Activated naive CD4-positive, alpha-beta T cell treated with anti-CD3 and anti-CD28 coated beads, Interleukin-2, amount 10 ng/mL, durations not matched to agents 7 days and 5 days (primary cell): ENCODE measurements at places on chromosomes 4 and X.

DNA sequence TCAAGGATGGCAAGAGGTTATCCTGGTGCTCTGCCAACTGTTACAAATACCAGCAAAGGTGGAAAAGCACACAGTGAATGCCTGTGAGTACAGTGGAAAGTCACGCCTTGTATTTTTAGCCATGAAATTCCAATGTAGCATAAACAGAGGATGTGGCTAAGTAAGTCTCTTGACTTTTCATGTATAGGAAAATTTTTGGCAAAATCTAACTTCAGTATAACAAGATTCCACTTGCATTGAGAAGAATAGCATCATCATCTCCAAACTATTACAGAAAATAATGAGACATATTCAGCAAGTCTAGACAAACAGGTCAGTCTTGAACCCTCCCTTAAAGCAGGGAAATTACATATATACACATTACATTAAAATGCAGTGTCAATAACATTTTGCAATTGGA, 7.9 kb downstream of the SLC10A6 start:
- DNase-seq = no peak

- no peak for DNase-seq
Measured at GRCh38 chrX:53211391-53211978, 13.5 kb downstream of the KDM5C start.

DNA sequence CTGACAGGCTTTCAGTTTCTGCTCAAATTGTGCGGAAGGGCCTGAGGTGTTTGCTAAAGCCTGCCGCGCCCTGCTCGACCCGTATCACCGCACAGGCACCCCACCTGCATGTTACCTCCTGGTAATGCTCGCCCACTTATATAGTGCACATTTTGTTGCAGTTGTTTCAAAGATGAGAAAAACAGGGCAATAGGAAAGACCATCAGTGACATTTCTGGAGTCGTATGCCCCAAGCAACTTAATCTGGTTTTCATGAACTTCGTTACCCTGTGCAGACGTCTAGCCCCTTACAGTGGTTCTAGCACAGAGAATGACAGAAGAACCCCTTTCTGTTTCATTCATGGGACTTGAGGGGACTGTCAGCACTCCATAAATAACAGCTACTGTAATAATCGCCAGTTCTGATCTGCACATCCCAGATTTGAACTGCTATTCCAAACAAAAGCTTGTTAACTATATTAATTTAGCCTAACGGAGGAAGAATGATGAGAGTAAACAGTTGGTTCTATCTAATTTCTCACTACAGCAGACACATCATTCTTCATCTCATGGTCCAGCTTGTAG, 940 bp upstream of the DCTD start:
- DNase-seq = no peak

DNA sequence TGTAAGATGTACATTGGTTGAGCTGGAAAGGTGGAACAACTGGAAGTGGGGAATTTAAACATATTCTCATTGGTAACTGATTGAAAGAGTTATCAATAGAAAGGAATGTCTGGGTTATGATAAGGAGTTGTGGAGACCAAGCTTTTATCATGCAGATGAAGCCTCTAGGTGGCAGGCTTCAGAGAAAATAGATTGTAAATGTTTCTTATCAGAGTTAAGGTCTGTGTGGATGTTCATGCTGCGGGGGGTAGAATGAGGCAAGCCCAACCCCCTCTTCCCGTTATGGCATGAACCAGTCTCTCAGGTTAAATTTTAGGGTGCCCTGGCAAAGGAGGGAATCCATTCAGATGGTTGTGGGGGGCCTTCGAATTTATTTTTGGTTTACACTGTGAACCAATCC, 16.0 kb downstream of the ARSD start:
- no peak for DNase-seq

- no peak for DNase-seq
Measured at GRCh38 chr4:19494961-19495360, 756.7 kb upstream of the SLIT2 start.

- peak; percentile 54 for DNase-seq
Measured at GRCh38 chr4:17347445-17347844, 164.4 kb downstream of the QDPR start.

GRCh38 chr4:82779032-82779431, 19.6 kb downstream of the SCD5 start:
- no peak for DNase-seq

- DNase-seq = no peak
Measured at GRCh38 chrX:133956570-133957340, 28.6 kb downstream of the GPC3 start.

- DNase-seq = no peak
Measured at GRCh38 chr4:113077575-113077974, 28.1 kb downstream of the ANK2 start.

DNA sequence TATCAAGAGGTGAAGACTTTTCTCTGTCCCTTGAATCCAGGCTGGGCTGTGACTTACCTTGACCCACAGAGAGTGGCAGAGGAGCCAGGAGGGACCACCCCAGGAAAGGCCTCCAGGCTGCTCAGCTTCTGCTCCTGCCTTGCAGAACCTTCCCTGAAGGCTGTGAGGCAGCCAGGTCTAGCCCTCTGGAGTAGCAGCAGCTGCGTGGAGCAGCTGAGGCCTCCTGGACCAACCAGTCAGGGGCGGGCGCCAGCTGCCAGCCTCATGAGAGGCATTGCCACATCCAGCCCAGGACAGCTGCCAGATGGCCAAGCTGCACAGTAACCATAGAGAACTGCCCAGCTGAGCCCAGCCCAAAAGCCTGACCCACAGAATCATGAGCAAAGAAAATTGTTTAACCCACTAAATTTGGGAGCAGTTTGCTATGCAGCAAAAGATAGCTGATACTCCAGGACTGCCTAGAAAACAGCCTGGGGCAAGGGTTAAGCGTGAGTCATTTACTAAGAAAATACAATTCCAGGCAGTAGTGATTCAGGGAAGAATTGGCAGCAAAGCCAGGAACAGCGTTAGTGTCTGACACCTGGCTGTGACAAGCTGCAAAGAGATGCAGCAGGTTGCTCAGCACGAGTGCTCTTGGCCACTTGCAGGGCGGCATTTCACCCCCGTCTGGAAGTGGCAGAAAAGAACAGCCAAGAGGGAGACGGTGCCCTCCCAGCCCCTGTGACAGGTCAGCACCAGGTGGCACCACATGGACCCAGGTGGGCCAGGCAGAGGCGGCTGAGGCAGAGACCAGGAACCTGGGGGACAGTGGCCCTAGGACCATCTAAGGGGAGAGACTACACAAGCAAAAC, 14.7 kb upstream of the PDE6B start:
- no peak for DNase-seq

DNA sequence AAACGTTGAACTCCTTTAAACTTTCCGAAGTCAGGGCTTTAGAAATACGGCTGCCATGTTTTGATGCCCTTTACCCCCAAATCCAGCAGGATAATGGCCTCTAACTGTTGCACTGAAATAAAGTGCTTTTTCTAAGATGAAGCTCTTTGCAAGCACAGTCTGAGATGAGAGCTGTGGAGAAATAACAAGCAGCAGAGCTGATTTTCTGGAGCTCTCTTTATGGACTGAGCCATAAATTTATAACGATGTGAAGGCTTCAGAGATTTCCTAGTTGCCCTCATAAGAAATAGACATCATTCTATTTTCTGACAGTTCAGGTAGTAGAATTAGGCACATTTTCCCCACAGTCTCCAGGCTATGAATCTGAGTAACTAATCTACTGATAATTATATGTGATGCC, 567.3 kb downstream of the PDHA2 start:
- no peak for DNase-seq

DNA sequence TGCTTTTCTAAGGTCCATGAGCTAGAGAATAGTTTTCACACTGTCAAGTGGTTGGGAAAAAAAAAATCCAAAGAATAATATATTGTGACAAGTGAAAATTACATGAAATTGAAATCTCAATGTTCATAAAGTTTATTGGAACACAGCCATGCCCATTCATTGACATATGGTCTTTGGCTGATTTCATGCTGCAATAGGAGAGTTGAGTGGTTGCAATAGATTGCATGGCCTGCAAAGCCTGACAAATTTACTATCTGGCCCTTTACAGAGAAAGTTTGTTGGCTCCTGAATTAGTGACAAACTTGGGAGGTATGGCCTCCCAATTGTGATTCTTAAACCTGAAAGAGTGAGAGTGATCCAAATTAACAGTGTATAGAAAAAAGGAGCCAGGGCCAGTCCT, 115.5 kb upstream of the FAM9C start:
- DNase-seq = no peak

DNA sequence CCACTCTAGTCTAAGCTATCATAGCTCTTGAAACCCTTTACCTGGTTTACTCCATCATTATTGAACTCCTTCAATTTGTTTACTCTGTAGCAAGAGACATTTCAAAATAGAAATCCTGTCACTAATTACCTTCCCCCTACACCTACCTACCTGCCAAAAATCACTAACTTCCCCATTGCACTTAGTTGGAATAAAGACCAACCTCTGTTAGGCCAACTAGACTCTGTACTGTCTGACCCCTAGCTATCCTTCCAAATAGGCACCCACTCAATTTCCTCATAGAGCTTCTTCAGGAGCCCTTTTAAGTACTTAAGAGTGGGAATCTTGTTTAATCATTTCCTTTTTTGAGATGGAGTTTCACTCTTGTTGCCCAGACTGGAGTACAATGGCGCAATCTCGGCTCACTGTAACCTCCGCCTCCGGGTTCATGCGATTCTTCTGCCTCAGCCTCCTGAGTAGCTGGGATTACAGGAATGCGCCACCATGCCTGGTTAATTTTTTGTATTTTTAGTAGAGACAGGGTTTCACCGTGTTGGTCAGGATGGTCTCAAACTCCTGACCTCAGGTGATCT, 8.9 kb upstream of the CDKL2 start:
- no peak for DNase-seq

DNA sequence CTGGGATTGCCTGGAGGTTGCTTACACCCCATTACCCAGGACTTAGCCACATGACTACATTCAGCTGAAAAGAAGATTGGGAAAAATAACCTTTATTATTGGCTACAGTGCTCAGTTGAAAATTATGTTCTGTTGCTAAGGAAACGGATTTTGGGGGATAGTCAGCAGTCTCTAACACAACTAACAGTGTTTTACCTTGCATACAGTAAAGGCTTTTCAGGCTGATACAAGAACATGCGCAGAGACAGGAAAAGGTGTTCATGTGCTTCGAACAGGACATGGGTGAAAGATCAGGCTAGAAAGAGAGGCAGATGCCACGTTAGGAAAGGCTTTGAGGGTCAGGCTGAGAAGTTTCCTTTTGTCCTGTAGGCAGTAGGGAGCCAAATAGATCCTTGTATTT, 14.8 kb upstream of the RHOH start:
- no peak for DNase-seq

GRCh38 chrX:997631-998137, 214.8 kb downstream of the CRLF2 start:
- DNase-seq = no peak

DNA sequence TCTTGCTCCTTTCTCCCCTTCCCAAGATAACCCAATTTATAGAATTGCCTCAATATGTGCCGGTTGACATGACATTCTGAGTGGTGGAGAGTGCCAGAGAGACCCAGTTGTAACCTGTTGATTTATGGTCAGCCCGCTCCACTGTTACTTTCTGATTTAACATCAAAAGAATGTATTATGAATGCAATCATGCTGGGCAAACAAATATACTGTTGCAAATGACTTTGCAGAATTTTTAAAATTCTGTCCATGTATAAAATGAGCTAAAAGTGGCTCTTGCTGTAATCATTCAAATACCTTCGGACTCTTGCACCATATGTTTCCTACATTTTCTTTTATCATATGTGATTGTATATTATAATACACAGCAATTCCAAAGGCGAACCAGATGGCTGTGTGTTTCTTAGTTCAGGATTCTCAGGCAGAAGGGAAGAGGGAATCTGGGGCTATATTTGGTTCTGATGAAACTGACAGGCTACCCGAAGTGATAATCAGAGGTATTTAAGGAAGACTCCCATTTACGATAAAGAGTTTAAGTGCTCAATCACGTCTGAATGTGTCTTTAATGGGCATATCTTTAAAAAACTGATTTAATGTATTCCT, 131.7 kb downstream of the CLCN4 start:
- no peak for DNase-seq

- DNase-seq = no peak
Measured at GRCh38 chr4:123819362-123820035, 422.9 kb downstream of the SPRY1 start.

DNA sequence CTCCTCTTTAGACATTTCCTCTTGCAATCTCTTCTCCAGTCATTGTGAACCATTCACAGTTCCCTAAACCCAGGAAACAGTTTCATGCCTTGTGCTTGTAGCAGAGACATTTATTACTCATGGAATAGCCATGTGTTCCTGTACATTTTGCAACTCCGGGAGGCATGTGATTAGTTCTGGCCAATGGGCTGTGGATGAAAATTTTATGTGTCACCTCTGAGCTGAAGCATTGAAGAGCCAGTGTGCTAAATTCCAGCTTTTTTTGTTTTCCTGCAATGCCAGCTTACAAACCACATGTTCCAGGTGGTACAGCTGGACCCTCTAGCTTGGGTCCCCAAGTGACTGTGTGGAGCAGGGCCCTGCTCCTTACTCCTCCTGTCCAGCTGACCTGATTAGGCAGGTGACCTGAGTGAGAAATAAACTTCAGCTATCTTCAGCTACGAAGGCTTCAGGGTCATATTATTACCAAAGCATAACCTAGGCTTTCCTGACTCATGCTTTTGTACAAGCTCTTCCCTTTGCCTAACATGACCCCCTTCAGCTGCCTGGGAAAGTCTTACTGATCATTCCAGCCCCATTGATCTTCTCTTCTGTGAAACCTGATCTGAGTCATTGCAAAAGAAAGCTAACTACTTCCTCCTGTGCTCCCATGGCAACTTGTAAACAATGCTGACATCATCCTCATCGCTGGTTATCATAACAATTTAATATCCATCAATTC, 200.4 kb downstream of the PTTG2 start:
- DNase-seq = peak; percentile 70

DNA sequence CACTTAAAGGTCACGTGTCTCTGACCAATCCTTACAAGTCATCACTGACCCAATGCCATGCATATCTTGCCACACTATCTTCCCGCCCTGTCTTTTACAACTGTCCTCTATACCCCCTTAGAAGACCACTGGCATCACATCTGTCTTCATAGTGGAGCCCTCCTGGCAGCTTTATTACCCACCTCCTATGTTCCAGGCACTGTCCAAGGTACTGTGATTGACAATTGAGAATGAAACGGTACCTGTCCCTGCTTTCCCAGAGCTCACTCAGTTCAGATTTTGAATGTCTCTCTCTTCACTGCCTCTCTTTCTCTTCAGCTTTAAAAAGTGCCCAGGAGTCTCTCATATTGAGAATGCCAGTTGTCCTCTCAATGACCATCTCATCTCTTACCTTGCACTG, 88.6 kb downstream of the ARHGAP36 start:
- no peak for DNase-seq

- no peak for DNase-seq
Measured at GRCh38 chr4:185713731-185714130, 98.3 kb downstream of the SORBS2 start.

DNA sequence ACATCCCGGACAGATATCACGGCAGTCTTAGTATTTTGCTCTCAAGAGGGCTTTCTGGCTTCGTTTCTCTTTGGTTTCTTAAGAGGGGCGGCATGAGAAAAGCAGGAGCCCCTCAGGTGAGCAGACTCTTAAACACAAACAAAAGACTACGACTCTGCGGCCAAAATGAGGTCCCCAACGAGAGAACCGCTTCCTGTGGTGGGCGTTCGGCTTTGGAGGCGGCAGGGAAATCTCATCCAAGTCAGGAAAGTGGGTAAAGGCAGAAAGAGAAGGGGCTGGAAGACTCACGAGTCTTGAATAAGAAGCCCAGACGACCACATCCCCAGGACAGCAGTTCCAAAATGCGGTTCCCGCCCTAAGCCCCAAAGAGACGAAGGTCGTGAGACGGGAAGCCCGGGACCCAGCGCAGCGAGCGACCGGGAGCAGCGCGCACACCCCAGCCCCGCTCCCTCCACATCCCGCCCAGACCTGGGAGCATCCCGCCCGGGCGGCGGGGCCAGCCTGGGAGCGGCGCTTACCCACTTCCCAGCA, 409 bp downstream of the UGDH start:
- DNase-seq = peak; percentile 50
